ENCODE measurements at places on chromosomes 7 and 10.
A peak's percentile ranks its signal among the peaks of the same experiment; 100 is the strongest.

DNA sequence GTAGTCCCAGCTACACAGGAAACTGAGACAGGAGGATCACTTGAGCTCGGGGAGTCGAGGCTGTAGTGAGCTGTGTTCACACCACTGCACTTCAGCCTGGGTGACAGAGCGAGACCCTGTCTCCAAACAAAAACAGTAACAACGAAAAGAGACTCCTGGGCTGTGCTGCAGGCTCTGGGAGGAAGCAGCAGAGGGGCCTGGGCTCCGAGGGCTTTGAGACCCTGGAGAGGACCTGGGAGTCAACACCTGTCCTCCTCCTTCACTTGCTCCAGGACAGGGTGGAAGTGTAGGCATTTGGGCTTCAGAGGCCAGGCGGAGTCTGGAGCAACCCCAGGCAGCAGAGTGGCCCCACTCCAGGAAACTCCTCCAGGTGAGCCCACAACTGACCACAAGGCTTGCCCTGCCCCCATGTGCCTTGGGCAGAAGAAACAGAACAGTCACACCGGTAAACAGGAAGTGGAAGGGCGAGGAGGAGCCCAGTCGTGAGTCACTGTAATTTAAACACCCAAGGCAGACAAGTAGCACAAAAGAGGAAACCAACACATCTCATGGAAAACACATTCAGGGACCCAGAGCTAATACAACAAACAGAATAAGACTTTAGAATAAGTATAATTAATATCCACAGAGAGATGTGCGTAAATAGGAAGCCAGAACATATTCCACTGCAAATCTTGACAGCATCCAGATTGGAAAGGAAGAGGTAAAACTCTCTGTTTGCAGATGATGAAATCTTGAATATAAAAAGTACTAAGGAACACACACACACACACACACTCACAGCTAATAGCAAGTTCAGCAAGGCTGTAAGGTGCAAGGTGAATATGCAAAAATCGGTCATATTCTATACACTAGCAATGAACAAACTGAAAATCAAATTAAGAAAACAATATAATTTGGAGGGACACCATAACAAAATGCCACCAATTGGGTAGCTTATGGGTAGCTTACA is 20.5 kb upstream of the RASGEF1A start:
- no peak for DNase-seq

DNA sequence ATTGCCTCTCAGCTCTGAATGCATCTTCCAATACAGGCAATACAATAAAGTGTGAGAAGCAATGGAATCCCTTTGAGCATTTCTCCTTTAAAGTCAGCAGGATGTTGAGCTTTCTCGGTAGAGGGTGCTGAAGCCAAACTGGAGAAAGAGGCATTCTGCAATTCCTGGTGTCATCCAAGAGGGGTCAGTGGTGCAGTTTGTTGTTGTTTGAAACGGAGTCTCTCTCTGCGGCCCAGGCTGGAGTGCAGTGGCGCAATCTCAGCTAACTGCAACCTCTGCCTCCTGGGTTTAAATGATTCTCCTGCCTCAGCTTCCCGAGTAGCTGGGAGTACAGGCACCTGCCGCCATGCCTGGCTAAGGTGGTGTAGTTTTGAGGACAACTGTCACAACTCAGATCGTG is 486.5 kb downstream of the CALN1 start:
- DNase-seq: peak; percentile 15

GRCh38 chr7:92155108-92155739 is 20.9 kb upstream of the CYP51A1 start:
- no peak for DNase-seq

- no peak for DNase-seq
Measured at GRCh38 chr7:24039991-24040624, 243.9 kb upstream of the NPY start.

GRCh38 chr10:127905848-127906261 is 1.0 kb upstream of the PTPRE start:
- no peak for DNase-seq

GRCh38 chr10:88598055-88598454 is 11.5 kb downstream of the LIPJ start:
- no peak for DNase-seq

GRCh38 chr7:42151309-42151708 is 85.7 kb downstream of the GLI3 start:
- peak; percentile 22 for DNase-seq

DNA sequence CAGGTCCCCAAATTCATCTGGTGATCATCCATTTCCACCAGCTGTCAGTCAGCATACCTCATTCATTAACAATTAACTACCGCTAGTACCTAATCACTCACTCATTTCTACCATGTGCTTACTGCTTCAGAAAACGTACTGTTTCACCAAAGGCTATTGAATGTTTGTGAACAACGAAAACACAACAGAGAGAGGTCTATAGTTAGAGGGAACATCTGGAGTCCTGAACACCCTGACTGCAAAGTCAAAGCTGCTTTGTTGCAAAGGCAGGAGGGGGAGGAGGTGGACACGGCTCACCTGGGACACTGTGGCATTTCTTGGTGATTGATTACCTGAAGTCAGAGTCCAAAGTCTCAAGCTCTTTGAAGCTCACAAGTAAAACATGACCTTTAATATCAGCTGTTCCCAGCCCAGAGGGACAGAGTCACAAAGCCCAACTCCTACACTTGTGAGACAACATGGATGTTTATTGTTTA is 342.3 kb upstream of the ADARB2 start:
- DNase-seq: no peak

GRCh38 chr7:137408126-137408525 is 64.6 kb upstream of the PTN start:
- DNase-seq: no peak

DNA sequence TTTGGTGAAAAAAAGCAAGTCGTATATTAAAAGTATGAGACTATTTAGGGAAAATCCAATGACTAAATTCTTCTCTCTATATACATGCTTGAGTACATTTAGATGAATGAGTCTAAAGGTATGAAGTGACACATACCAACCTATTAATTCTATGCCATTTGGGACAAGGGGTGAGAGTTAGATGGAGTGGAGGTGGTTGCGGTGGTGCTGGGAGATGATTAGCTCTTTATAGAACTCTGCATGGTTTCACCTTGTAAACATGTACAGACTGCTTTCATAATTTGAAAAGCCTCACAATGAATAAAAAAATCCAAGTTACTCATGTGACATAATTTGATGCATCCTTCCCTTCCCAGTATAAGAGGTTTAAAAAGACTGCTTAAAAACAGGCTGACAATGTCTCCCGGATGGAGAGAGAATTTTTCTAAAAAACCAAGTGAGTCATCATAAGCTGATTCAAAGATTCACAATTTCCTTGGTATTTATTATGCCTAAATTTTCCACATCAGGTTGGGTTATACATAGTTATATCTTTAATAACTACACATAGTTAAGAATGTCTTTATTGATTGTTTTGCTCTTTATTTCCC is 572.8 kb downstream of the REEP3 start:
- peak; percentile 61 for DNase-seq

GRCh38 chr10:53716156-53716555 is 943.6 kb upstream of the MBL2 start:
- DNase-seq: no peak

- no peak for DNase-seq
Measured at GRCh38 chr7:23967949-23968599, 258.1 kb downstream of the STK31 start.

GRCh38 chr7:112143582-112143981 is 62.6 kb downstream of the DOCK4 start:
- peak; percentile 99 for DNase-seq

GRCh38 chr7:71615017-71615416 is 483.1 kb downstream of the GALNT17 start:
- peak; percentile 20 for DNase-seq

- no peak for DNase-seq
Measured at GRCh38 chr7:150942001-150942590, 36.0 kb downstream of the KCNH2 start.

GRCh38 chr7:30253796-30254165 is 30.6 kb upstream of the ZNRF2 start:
- no peak for DNase-seq

DNA sequence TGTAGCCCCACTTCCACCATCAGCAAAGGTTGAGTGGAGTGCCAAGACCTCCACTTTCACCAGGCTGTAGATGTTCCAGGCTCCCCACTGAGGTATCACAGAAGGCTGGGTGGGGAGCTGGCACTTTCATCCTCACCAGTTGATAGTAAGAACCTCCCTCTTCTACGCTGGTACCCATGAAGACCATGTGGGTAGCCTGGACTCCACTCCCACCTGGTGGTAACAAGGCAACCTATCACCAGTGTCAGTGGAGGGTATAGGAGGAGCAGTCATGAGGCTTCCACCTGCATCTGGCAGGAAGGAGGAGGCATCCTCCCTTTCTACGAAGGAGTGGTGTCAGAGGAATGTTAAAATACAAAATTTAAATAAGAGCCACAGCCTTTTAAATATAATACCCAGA is 4.4 kb downstream of the SMIM30 start:
- no peak for DNase-seq

GRCh38 chr7:41984888-41985287 is 252.1 kb downstream of the GLI3 start:
- DNase-seq: peak; percentile 56

DNA sequence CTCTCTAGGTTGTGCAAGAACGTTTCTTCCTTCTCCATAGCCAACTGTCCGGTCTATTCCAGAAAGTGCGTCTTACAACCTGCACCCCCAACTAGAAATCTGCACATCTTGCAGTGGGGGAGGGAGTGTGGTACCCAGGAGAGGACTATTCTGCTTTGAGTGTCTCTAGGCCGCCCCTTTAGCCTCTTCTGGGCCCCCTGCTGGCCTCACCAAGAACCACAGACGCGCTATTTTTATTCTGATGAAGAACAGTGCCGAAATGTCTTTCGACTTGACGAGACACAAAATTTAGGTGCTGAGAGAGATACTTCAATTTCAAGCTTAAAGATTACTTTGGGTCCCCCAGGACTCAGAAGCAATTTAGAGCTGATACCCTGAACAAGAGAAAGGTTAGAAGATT is 1.0 kb downstream of the CNPY1 start:
- no peak for DNase-seq

- DNase-seq: no peak
Measured at GRCh38 chr7:149863500-149863899, 10.3 kb upstream of the ATP6V0E2 start.

GRCh38 chr10:82544377-82544776 is 669.4 kb downstream of the NRG3 start:
- no peak for DNase-seq

DNA sequence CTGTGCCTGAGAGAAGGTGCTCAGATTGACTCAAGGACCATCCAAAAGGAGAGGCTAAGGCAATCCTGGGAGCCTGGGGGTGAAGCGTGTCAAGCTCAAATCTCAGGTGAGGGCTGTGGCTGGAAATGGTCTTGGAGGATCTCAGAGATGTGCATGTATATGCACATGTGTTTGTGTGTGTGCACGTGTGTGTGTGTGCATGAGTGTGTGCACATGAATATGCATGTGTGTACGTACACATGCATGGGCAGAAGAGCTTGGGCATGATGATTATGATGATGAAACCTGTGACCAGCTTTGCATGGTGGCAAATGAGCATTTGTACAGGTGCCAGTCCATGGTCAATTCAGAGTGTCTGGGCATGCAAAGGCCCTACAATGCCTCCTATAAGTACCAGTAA is 326.6 kb downstream of the CXCL12 start:
- no peak for DNase-seq

DNA sequence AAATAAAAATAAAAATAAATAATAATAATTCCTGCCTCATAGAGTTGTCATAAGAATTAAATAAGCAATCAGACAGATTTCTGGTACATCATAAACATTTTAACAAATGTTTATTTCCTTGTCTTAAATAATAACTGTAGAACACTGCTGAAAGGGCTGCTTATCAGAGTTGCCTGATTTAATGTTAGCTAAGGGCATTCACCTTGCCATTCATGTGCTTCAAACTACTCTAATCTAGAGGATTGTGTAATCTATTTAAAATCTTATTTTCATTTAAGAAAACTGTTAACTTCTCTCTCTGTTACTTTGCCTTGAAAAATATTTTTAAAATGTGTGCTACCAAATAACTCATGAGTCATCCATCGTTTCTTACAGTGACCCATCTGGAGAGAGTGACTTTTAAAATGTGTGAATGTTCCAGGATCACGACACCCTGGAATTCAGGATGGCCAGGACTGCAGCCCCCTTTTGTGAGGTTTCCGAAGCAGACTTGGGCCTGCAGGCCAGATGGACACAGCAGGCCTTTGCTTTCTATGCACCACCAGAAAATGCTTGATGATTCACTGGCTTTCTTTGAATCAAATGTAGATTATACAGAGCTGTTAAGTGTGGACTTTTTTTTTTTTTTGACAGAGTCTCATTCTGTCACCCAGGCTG is 109.1 kb upstream of the TNS3 start:
- peak; percentile 82 for DNase-seq

DNA sequence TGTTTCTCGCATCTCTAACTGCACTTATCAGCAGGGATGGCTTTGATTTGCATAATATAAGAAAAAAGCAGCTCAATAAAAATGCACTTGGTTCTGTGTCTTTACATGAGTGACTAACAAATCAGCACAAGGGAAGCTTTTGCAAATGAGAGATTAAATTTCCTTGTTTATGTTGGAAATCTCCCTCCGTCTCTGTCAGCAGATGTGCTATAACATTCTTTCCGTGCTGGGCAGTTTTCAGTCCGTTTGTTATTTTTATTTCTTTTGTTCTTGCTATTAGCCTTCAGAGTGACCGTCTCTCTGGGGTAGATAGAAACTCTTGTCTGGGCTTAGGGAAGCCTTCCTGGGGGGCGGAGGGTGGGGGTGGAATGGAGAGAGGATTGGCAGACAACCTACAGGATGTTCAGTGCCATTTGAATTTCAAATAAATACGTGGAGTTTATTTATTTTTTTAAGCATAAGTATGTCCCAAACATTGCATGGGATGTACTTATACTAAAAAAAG is 96.0 kb downstream of the GATA3 start:
- DNase-seq: no peak

GRCh38 chr7:54769203-54769602 is 10.2 kb upstream of the SEC61G start:
- DNase-seq: no peak

DNA sequence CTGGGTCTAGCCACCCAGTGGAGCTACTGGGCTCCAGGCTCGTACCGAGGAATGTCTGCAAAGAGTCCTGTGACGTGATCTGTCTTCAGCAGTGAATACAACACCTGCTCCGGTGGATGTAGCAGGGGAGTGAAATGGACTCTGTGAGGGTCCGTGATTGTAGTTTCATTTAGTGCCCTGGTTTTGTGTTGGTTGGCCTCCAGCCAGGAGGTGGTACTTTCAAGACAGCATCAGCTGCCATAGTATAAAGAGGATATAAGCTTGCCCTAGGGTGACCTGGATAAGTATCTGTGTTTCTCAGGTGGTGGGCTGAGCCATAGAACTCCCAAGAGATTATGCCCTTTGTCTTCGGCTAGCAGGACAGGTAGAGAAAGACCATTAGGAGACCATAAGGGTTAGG is 24.6 kb upstream of the WNT2 start:
- DNase-seq: no peak

DNA sequence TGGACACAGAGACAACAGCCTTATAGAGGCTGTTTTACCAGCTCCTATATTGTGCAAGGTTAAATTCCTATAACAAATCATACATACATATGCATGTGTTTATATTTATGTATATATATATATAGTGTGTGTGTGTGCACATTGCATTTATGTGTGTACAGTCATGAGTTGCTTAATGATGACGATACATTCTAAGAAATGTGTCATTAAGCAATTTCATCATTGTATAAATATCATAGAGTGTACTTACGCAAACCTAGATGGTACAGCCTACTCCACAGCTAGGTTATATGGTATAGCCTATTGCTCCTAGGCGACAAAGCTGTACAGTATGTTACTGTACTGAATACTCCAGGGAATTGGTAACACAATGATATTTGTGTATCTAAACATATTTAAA is 30.1 kb upstream of the TNKS2 start:
- DNase-seq: no peak

Data from fibroblast of upper back skin (primary cell).